ENCODE measurements at places on chromosomes 1 and 21.

- DNase-seq: no peak
These were observed 21.8 kb downstream of the TGFBR3 start for GRCh38 chr1:91864017-91864700.

GRCh38 chr1:3106216-3106615 is 37.2 kb downstream of the PRDM16 start:
- no peak for DNase-seq

DNA sequence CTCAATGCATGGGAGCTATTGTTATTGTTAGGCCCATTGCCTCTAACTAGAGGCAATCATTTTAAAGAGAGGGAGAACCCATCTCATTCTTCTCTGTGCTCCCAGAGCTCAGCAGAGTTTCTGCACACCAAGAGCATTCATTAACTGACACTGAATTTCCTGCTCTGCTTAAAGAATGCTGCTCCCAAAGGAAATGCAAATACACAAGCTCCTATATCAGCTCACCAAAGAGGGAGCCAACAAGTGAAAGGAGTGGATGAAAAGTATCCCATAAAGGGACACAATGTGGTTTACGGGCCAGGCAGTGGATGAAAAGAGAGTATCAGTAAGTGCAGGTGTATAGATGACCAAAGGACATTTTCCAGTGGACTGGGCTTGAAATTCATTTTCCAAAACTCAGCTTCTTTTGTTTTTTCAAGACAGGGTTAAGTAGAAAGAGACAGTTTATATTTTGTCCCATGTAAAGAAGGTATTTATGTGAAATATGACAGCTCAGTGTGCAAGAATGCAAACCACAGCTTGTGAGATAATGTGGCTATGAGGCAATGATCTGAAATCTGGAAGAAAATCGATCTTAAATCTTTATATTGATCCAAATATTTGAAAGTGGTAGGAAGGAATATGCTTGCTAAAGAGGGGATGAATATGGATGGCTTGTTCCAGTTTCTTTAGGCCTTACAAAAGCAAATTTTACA is 207.7 kb upstream of the CAMK1G start:
- DNase-seq: no peak

- no peak for DNase-seq
These were observed 6.8 kb upstream of the CNIH3 start for GRCh38 chr1:224609333-224609732.

GRCh38 chr1:208141610-208142192 is 102.5 kb downstream of the PLXNA2 start:
- no peak for DNase-seq

DNA sequence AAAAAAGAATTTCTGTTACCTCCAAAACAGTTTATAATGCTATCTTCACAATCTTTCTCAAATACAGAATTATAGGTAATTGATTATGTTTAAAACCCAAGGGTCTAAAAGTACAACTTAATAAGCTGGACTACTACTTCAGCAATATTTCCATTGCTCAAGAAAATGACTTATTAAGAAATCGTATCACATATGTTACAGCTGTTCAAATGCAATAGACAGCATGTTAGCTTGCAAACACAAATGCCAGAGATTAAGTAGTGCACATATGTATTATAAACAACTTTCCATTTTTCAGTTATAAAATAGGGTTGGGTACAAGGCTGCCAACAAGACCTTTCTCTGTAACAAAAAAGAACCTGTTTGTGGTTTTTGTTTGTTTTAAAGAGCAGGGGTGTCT is 211.0 kb upstream of the DMRTA2 start:
- no peak for DNase-seq

DNA sequence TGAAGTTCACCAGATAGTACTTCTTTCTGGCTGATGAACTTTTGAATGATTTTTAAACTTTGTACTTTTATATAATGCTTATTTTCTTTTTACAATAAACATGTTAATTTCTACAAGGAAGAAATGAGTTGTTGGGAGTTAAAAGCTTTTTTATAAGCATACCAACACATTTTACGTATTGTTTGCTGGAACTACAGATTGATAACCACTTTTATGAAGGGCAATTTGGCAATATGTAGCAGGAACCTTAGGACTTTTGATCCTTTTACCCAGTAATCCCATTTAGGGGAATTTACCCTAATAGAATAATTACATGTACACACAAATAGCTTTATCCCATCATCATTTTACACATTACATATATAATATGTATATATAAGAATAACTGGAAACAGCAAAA is 16.3 kb downstream of the PRPF38A start:
- no peak for DNase-seq

DNA sequence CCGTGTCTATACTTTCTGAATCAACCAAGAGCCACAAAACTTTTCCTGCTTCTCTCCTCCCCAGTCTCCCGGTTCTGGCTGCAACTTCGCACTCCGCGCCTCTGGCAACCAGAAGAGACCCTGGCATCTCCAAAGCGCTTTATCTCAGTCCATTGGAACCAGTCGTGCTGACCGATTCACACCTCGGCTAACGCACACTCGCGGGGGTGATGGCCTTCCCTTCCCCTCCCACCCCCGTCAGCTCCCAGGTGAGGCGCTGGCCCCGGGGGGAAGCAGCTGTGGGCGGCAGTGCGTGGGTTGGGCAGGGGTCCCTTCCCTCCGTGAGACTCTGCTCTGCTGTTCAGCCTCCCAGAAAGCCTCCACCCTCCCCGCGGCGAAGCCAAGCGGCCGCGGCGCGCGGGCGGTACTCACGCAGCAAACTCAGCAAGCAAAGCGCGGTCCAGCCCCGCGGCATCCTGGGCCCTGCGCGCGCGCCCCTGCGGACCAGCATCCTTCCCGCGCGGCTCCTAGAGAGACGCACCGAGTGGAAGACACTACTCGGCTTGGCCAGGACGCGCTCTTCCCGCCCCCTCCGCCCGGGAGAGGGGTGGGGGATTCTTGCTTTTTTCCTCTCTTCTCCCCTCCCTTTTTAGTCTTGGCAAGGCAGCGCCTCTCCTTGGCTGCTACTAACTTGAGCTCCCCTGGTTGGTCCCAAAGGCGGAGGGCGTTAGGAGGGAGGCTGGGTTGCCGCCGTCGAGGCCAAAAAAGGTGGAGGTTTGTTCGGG is at the start of gene CD34:
Gene CD34, minus strand, starts transcription at position 535 of the 764 bp plus-strand sequence. Its CDS starts 45 bp downstream, at position 490.
- DNase-seq: no peak

DNA sequence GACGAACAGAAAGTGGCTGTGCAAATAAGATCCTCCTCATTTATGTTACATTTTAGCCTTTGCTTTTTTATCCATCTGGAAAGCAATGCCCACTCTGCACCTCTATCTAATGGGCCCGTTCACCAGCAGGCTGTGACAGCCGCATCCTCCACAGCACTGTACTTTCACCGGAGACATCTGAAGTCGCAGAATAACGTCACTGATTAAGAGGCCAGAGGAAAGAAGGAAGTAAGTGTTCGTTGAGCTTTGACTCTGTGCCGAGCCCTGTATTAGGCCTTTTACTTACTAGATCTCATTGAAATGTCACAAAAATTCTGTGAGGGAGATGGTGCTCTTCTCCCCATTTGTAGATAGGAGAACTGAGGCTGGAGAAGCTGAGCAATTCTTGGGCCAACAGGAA is 62.3 kb downstream of the KAZN start:
- no peak for DNase-seq

- no peak for DNase-seq
These were observed 6.5 kb upstream of the MFAP2 start for GRCh38 chr1:16986962-16987361.

GRCh38 chr1:210633636-210634035 is 304.9 kb downstream of the HHAT start:
- DNase-seq: no peak

GRCh38 chr1:36342426-36343185 is 19.2 kb upstream of the EVA1B start:
- DNase-seq: peak; percentile 21

- DNase-seq: no peak
These were observed 4.5 kb downstream of the TNFSF4 start for GRCh38 chr1:173202424-173203145.

DNA sequence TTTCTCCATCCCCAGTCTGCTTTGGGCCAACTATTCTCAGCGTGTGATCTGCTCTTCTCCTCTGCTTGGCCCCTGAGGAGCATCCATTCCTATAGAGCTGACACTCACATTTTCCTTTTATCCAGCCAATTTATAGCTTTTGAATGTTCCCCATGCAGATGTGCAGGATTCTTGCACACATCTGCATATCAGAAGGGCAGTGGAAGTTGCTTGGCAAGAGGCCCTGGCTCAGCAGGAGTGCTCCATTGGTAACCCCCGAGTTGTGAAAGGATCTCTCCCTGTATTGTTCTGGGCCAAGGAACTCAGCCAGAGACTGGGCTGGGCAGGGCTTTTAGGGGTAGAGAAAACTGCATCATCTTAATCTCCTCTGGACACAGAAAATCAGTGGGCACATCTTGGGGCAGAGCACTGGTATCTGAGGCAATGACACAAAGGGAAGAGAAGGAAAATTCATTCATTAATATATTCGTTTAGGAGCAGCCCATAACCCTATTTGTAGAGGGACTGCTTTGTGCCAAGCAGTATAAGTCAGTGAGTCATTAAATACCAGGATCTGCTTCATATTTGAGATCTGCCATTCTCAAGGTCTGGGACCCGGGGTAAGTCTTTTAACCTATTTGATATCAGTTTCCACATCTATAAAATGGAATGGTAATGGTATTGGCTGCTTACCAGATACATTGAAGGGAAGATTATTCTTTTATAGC is 31.0 kb upstream of the BEND5 start:
- no peak for DNase-seq

DNA sequence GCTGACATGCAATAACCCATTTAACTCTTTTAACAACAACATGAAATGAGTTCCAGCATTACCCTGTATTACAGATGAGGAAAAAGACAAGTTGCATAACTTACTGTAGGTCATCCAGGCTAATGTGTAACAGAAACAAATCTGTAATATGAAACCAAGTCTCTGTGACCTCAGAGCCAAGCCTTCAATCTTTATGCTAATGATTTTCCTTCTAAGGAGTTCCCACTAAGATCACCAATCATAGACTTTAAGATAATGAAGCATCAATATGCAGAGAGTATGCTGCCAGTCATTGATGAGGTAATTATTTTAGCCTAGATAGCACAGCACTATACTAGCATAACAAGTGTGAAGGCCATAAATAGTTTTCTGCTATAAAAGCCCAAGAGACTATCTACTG is 35.6 kb upstream of the RNPC3 start:
- no peak for DNase-seq

DNA sequence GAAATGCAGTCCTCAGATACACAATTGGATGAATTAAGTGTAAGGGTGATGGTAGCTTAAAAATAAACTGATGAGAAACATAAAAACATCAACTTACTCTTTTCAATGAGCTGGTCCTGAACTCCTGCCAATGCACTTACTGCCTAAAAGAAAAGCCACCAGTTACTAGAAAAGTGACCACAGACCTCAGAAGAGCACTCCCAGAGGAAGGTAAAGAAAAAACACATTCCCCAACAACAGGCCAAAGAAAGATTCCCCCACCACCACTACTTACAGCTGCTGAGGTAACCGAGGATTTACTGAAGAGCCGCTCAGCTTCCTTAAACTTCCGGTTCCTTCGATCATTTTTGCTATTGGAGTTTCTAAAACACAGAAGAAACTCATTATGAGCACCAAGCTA is 5.4 kb downstream of the MEAF6 start:
- DNase-seq: no peak

GRCh38 chr1:167943541-167943940 is 6.7 kb upstream of the MPC2 start:
- DNase-seq: no peak

GRCh38 chr21:33984021-33984481 is 68.4 kb upstream of the ATP5PO start:
- no peak for DNase-seq

DNA sequence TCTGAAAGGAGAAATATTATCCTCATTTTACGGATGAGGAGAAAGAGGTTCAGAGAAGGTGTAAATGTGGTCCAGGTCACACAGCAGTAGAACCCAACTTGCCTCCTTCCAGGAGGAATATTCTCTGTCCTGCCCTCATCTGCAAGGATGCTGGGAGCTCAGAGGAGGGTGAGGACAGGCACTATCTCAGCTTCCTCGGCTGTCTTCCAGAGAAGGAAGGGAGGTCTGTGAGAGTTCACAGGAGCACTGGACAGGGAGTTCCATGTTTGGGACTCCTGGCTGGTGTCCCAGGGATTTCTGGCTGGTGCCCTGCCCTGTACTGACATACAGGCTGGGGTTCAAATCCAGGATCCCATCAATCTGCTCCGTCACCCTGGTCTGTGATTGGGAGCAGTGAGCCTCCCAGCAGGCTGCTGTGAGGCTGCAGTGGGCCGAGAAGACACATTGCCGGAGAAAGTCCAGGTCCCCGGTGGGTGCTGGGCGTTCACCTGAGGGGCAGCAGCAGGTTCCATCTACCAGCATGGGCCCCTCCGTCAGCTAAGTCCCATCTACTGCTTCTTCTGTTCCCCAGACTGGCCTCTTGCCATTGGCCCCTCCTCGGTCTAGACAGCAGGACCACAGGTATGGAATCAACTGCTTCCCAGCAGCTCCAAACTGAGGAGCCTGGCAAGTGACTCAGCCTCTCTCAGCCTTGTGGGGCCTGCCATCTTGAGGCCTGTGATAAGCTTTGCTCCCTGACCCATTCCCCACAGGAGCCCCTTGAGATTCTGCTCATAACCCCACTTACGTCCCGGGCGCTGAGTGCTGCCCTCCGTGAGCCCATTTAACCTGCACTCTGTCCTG is 8.5 kb upstream of the BSND start:
- DNase-seq: no peak

- no peak for DNase-seq
These were observed 23.5 kb downstream of the RSPH1 start for GRCh38 chr21:42472521-42472920.

GRCh38 chr1:84851839-84852238 is 41.2 kb downstream of the LPAR3 start:
- DNase-seq: no peak

- no peak for DNase-seq
These were observed 77.6 kb downstream of the DDX20 start for GRCh38 chr1:111833334-111833733.

DNA sequence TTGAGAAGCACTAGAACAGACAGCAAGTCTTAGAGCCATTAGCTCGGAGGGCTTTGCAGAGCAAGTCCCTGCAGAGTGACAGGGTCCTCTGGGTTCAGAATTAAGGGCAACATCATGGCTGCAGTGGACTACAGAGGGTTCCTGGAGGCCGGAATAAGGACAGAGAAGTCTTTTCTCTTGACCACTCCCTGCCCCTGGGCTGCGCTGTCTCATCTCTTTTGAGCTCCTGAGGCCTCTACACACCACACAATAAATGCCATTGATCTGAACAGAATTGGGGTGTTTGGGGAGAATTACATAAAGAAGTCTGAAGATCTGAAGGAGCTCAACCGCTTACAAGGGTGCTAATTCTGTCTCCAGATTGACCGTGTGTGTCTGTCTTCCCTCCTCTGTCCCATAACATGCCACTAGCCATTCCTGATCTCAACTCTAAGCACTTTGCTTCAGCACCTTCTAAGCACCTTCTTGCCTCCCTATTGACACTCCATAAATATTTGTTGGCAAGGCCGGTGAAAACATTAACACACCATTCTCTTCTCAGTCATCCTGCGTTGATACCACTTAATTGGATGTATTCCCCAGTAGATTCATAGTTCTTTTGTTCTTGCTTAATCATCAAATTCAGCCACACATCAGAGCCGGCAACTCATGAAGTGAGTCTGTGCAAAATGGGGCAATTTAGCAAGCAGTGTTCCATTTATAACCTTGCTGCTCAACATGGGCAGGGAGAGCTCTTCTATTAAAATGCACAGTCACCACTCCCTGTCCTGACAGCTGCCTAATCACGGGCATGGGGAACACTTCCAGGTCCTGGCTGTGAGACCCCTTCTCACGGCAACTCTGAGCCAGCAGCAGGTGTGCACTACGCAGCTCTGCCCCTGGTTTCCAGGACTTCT is 49.7 kb downstream of the NMNAT2 start:
- no peak for DNase-seq

All from stimulated activated CD8-positive, alpha-beta memory T cell treated with anti-CD3 and anti-CD28 coated beads, Interleukin-4, amount 100 ng/mL, for 4 hours (primary cell).